ENCODE measurements at places on chromosomes 12 and 14.

GRCh38 chr12:32024884-32025592 is 65.8 kb downstream of the RESF1 start:
- no peak for DNase-seq

DNA sequence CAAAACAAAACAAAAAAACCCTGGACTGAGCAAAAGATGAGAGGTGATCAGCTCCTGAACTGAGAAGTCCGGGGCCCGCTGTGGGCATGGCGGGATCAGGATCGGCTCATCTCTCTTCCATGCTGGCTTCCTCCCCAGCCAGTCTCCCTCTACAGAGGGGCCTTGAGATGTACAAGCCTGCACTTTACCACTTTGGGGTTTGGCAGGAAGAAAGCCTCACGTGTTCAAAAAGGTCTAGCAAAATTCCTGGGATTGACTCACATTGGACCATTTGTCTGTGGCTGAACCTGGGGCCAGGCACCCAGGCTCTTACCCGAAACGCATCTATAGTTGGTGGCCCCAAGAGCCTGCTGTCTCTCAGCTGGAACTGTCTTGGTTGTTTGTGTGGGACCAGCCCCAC is 89.0 kb downstream of the SLC24A4 start:
- no peak for DNase-seq

DNA sequence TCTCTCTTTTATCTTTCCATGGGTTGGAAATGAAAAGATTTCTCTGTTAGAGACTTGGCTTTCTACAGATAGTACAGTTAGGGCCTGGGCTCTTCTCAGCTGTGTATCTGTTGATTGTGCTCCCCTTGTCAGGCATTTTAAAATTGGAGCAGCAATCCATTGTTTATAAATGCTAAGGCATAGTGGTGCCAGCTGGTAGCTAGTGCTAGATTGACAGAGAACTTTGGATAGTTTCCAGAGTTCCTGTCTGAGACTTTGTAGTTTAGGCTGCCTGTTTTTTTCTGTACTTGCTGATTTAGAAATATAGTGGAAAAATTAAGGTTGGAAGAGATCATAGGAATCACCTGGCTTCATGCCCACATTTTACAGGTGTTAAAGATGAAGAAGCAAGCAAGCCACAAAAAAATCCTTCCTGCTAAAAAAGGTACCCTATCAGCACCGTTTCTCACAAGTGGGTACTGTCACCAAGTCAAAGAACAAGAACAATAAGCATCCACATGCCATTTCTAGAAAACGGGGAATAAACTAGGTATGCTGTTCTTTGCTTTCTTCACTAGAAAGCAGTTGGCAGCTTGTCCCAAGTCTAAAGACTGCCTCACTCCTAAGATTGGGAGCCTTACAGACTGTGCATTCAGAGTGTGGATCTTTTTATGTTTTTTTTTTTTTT is 6.2 kb downstream of the TTLL5 start:
- DNase-seq, result no peak

DNA sequence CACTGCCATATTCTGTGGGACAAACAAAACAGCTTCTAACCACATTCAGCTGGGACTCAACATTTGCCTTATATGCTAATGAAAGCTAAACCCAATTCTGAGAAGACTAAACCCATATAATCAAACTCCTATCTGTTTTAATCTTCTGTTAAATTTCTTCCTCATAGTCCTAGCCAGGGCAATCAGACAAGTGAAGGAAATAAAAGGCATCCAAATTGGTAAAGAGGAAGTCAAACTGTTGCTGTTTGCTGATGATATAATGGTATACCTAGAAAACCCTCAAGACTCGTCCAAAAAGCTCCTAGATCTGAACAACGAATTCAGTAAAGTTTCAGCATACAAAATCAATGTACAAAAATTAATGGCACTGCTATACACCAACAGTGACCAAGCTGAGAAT is 157.1 kb downstream of the PHLDA1 start:
- DNase-seq, result no peak

- no peak for DNase-seq
Measured at GRCh38 chr14:101876555-101876938, 87.8 kb upstream of the DYNC1H1 start.

DNA sequence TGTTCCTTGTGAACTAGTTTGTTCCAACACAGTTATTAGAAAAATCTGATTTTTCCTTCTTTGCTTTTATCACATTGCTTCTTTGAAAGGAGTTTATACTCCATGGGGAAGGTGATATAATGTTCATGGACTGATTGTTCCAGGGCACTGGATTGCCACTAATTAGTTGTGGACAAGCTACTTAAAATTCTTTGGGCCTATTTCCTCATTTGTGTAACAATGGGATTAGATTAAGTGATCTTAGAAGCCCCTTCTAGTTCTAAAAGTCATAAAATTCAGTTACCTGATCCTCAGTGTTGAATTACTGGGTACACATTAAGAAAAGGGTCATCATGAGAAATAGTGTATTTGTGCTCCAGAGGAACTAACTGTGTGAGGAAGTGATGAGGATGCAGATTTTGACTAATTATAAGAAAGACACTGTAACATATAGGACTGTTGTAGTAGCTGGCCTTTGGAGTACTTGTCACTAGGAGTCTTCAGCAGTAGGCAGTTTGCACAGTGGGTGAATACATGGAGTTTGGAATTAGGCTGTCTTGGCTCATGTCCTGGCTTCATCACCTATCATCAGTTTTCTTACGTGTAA is 82.2 kb downstream of the MIA2 start:
- DNase-seq, result no peak

DNA sequence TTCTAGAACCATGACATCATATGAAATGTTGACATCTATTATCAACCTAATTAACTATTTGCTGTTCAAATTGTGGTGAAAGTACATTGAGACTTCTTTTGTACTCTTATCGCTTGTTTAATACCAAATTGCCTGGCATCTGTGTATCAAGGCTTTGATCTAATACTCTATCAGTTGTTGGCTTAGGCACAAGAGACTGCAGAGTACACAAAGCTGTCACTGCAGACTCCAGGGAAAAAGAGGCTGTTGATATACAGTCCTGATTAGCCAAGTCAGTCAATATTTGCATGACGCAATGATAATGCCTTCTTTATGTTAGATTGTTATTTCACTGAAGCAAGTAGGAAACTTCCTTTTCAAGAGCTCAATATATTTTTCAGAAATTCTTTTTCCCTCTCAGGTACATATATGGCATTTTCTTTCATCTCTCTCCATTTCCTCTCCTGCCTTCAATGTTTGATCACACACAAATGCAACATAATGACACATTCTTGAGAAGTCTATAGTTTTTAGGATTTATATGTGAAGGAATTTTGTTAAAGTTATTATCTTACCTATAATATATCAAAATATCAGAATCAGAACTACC is 32.3 kb upstream of the PTCSC3 start:
- DNase-seq, result no peak

DNA sequence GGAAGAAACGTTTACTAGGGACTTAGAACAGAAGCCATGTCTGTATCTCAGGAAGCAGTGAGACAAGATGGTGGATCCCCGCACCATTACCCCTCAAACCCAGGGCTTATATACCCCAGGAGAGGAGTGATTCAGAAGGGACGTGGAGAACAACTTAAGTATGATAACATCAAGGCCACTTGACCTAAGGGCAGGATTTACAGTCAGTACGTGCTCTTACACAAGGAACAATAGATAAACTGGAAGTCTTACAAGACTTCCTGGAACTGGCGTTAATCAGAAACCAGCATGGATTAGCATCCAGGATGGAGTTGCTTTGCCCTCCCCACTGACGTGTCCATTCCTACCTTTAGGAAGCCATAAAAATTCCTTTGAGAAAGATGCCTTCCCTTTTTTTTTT is 8.6 kb upstream of the ETFBKMT start:
- no peak for DNase-seq

DNA sequence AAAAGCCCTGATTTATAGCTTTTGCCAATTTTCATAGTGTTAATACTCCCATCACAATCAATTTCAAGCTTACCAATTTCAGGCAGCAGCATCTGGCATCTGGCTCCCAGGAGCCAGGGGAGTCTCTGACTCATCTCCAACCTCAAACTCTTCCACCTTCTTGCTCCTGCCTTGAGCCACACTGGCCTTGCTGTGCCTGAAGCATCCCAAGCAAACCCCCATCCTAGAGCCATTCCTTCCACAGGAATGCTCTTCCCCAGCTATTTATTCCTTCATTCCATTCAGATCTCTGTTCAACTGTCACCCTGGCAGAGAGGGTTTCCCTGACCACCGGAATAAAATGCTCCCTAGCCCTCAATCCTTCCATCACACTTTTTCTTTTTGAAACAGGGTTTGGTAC is 13.9 kb upstream of the PPP1CC start:
- DNase-seq, result no peak

DNA sequence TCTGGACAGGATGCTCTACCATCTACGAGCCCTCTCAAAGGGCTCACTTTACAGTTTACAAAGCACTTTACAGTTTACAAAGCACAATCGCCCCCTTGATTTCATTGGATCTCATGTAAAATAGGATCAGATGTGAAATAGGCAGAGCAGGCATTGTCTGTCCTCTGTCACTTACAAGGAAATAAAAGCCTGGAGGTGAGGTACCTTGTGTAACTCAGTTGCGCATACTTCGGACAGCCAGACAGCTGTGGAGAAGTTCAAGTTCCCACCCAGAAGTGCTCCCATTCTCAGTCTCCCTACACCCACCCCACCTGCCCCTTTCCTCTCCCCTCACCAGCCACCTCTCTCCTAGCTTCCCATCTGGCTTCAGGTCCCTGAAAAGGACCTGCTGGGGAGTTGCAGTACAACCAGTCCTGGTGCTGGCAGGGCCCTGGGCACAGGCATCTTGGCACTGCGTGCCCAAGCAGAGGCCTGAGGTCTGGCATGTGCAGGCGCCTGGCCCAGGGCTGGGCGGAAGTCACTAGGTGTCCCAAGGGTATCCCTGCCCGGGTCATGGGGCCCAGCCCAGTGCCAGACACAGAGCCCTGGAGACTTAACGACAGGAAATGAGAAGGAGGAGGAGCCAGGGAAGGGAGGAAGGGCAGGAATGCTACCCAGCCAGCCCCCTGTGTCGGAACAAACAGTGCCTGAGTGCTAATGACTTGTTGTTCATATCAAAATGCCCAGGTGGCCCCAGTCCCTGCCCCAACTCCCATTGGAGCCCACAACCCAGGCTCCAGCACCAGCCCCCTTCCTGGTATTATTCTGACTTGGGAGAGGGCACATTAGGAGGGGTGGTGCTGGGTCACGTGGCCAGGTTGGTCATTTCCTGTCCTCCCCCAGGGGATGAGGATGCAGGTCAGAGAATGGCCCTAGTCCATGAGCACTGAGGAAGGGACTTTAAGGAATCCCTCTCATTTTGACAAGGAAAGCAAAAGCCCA is 5.4 kb downstream of the RAPGEF3 start:
- DNase-seq, result peak; percentile 48

- peak; percentile 23 for DNase-seq
Measured at GRCh38 chr12:54463034-54463433, 10.4 kb downstream of the GTSF1 start.

DNA sequence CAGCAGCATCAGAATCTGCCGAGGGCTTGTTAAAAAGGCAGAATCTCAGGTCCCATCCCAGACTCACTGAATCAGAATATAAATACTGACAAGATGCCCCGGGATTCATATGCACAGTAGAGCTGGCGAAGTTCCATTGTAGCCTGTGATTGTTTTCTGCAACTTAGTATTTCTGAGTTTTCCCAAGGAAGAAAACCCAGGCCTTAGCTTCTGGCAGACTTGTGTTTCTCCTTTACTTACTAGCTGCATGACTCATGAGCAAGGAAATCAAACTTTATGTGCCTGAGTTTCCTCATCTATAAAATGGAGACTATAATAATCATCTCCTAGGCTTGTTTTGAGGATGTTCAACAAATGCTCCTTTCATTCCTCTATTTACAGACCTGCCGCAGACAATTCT is 278.5 kb upstream of the PLEKHG7 start:
- DNase-seq, result no peak

- peak; percentile 64 for DNase-seq
Measured at GRCh38 chr12:115337693-115338543, 653.9 kb upstream of the TBX3 start.

- DNase-seq, result no peak
Measured at GRCh38 chr12:31626270-31626995, 33.1 kb upstream of the ETFBKMT start.

GRCh38 chr12:97960225-97960624 is 497.6 kb downstream of the RMST start:
- no peak for DNase-seq

GRCh38 chr12:84607170-84607819 is 305.3 kb downstream of the SLC6A15 start:
- no peak for DNase-seq

DNA sequence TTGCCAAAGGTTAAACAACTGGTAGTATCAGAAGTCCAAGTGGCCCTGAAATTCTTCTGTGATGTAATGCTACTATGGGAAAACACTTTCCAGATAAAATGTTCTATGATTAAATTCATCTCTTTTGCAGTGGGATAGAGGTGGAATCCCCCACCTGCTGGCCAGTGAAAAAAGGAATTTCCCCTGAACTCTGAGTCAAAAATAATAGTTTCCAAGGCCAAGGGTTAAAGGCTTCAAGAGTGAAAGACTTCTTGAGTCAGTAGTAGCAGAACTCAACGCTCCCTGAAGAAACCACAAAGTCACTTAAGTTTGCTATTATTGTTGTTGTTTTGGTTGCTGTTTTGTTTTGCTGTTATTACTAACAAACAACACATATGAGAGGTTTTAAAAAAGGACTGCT is 330.8 kb downstream of the SOX5 start:
- DNase-seq, result no peak

DNA sequence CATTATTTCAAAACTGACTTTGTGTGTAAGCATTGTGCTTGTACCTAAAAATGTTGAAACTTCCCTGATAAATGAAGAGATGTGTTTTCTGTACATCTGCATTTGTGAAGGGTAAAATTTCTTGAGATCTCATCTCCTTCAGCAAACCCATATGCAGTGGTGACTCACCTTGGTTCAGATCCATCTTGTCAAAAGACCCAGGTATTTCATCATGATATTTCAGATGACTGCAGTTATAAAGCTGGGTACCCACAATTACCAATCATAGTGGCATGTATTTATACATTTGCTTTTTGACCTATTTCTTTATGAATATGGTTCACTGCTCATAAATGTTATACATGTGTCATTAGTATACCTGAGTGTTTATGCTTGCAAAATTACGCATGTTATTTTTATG is 1213.6 kb downstream of the GALC start:
- DNase-seq, result peak; percentile 29

- DNase-seq, result no peak
Measured at GRCh38 chr12:121549075-121549474, 31.7 kb downstream of the KDM2B start.

DNA sequence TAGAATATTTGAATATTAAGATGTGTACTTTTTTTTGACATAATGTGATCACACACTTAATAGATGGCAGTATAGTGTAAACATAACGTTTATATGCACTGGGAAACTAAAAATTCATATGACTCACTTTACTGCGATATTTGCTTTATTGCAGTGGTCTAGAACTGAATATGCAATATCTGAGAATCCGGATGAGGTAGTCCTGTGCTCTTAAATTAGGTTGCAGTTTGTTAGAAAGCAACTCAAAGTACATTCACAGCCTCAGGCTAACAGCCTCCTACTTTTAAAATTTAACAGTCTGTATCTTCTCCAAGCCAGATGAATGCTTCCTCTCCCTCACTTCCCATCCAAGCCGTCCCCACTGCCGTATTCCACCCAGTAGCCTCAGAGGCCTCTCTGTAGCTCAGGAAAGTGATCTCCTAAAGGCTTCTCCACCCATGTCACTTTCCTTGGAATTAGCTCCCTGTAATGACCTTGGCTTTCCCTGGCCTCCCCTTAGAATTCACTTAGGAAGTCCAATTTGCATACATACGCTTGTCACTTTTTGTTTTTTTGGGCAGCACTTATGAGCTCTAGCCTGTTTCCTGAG is 43.7 kb downstream of the TESPA1 start:
- DNase-seq, result no peak

- DNase-seq, result peak; percentile 91
Measured at GRCh38 chr12:3168223-3169221, 91.3 kb downstream of the TSPAN9 start.

- DNase-seq, result no peak
Measured at GRCh38 chr12:9264546-9264945, 56.4 kb upstream of the PZP start.
